ENCODE measurements at places on chromosomes 7 and 10.

DNA sequence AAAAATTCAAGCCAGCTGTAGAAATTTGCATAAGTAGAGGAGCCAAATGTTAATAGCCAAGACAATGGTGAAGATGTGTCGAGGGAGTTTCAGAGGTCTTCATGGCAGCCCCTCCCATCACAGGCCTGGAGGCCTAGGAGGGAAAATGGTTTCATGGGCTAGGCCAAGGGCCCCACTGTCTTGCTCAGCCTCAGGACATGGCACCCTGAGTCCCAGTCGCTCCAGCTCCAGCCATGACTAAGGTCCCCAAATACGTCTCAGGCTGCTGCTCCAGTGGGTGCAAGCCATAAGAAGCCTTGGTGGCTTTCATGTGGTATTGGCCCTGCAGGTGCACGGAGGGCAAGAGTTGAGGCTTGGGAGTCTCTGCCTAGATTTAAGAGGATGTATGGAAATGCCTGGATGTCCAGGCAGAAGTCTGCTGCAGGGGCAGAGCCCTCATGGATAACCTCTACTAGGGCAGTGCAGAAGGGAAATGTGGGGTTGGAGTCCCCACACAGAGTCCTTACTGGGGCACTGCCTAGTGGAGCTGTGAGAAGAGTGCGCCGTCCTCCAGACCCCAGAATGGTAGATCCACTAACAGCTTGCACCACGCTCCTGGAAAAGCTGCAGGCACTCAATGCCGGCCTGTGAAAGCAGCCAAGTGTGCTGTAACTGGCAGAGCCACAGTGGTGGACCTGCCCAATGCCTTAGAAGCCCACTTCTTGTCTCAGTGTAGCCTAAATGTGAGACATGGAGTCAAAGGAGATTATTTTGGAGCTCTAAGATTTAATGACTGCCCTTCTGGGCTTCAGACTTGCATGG, 19.2 kb downstream of the TBATA start:
- no peak for DNase-seq

GRCh38 chr7:149778327-149778637, 4.9 kb upstream of the ZNF467 start:
- DNase-seq, result no peak

- DNase-seq, result no peak
These were observed 42.0 kb downstream of the GNA12 start for GRCh38 chr7:2802101-2802500.

- no peak for DNase-seq
These were observed 462.3 kb downstream of the PHTF2 start for GRCh38 chr7:78260826-78261225.

GRCh38 chr10:3850999-3851937, 66.3 kb upstream of the KLF6 start:
- DNase-seq, result no peak

GRCh38 chr10:73887294-73888039, 13.1 kb upstream of the CAMK2G start:
- no peak for DNase-seq

All from stimulated activated CD8-positive, alpha-beta memory T cell treated with anti-CD3 and anti-CD28 coated beads, Interleukin-7, amount 100 ng/mL, for 1 hour (primary cell).